Stimulated activated CD4-positive, alpha-beta T cell treated with anti-CD3 and anti-CD28 coated beads, Interleukin-1b, Interleukin-23, amount 100 ng/mL, for 4 hours (primary cell): ENCODE measurements at places on chromosomes 16 and 17.

DNA sequence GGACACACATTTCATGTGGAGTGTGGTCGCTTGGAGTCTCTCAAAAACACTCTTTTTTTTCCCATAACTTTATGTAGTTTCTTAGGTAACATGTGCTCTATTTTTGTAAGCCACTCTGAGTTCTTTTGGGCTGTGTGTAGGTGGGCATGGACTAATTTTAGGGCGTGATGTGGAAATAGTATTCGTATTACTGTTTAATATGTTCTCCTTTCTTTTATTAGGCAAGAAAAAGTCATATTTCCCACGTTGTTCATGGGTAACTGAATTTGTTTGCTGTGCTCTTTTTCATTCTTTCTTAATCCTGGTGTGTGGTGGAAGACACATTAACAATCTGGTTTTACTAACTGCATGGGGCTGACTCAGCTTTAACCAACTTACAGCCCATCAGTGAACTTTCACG, 27.4 kb downstream of the NDEL1 start:
- no peak for DNase-seq

GRCh38 chr17:45759761-45760160, 24.4 kb upstream of the CRHR1 start:
- DNase-seq: no peak

GRCh38 chr17:76868669-76869495, 678 bp downstream of the MGAT5B start:
- no peak for DNase-seq

DNA sequence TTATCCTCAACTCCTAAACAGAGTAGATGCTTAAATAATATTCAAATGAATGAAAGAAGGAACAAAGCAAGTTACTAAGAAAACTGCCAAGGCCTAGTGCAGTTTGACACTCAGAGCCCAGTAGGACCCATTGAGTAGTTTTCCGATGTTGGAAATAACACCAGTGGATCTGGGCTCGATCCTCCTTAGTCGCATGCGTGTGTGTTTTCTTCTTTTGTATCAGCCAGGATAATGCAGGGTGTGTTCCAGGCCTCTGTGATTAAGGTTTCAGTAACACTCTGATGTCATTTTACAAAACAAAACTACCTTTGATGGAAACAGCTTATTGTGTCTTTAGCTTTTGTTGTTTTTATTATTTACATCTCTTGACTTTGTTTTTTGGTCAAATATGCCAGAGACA, 24.5 kb downstream of the KSR1 start:
- no peak for DNase-seq

DNA sequence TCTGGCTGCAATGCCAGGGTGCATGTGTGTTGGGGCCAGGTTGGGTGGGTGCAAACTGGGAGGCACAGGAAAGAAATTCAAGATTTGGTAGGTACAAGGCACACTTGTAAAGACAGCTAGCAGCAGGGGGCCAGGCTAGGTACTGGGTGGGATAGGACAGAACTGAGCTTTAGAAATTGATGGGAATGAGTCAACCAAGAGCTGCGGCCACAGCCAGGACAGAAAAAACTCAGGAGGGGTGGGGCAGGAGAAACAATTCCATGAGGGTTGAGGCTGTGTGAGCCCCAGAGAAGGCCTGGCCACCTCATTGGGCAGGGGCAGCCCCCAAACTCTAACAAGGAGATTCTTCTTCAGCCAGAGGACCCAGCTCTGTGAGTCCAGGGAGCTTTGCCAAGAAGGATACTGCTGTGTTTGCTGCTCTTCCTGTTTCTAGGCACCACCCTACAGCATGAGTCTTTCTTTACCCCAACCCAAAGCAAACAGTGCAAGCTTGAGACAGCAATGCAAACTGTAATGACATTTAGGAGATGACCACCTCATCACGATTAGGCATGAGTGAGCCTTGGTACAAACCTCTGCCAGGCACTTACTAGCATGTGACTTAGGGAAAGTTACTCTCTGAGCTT, 21.3 kb upstream of the CCDC182 start:
- DNase-seq: no peak

DNA sequence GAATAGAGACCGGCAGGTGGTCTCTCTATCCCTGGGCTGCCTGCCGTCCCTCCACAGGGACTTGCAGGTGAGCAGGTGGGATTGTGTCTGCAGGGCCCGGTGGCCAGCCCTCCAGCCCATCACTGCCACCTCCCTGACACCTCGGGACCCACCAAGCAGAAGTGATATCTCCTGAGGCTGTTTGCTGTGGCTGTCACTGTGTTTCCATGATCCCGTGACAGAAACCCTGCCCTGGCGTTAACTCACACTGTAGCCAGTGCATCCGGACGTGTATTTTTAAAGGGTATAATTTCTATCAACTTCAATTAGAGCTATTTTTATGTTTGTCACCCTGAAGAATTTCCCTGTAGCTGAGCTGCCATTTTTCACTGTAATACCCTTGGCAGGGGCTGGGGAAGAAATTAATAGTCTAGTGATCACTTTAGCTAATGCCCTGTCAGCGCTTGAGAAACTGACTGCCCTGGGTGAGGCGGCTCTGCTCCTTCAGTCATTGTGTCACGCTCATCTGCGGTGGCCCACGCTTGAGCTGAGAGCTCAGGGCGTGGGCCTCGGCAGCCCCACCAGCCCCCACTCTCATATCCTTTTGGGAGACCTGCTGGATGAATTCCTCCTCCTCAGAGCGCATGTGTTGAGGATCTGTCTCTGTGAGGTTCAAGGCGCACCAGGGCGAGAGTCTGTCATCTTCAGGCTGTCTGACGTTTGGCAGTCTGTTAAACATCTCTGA, 229.9 kb upstream of the CIBAR2 start:
- no peak for DNase-seq

DNA sequence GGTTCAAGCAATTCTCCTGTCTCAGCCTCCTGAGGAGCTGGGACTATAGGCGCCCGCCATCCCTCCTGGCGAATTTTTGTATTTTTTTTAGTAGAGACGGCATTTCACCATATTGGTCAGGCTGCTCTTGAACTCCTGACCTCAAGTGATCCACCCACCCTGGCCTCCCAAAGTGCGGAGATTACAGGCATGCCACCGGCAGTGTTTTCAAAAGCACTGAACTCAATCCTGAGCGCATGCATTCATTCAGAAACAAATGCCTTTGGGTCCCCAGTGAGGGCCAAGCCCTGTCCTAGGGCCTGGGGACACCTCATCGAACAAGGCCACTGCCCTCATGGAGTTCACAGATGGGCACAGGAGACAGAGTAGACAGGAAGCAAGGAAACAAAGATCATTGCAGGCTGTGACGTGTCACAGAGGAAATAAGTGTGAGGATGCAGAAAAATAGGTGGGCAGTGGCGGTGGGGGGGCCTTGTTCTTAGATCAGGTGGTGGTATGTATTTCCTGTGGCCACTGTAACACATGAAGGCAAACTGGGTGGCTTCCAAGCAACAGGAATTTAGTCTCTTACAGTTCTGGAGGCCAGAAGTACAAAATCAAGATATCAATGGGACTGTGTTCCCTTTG, 12.5 kb downstream of the TMEM114 start:
- DNase-seq: no peak

DNA sequence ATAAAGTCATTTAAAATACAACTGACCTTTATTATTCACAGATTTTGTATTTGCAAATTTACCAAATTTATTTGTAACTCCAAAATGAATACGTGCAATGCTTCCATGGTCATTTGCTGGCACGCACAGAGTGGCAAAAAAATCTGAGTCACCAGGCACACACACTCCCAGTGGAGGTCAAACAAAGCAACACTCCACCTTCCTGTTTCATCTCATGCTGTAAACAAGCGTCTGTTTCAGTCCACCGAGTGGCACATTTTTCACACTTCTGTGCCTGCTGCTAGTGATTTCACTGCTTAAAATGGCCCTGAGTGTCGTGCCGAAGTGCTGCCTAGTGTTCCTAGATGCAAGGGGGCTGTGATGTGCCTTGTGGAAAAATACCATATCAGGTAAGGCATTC, 17.8 kb upstream of the ITGAE start:
- no peak for DNase-seq

DNA sequence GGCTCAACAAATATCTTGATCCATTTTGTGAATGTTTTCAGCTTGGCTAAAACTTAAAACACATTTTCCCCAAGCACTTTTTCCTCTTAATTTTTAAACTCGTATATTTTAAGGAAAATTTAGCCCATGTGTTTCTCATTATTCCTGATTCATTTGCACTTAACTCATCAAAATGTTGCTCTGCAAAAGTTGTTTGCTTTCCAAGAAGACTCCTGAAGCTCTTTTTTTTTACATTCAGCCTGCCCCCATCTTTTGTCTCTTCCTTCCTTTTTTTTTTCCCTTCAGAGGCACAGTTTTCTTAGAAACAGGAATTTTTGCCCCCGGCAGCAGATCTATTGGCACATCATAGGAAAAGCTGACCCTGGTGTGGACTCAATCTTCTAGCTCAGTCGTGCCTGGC, 155.0 kb upstream of the SALL1 start:
- no peak for DNase-seq

DNA sequence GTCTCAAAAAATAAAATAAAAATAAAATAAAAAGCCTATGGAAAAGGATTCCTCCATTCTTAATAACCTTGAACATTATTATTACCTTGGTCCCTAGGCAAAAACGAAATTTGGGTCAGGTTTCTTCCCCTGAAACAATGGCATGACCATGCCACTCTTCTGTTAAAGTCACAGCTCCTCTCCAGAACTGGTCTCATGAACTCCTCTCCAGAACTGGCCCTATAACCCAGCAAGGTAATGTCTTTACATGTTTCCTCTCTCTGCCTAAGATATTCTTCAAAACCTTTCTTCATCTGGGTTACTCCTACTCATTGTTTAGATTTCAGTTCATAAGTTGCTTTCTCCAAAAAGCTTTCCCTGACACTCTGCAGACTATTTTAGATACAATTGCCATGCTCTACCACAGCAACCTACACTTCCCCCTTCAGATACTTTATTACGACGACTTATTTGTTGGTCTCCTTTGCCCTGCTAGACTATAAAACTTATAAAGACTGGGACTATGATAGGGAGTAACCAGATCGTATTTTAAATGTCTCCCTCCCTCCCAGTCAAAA, 13.5 kb downstream of the TRIM37 start:
- DNase-seq: no peak

DNA sequence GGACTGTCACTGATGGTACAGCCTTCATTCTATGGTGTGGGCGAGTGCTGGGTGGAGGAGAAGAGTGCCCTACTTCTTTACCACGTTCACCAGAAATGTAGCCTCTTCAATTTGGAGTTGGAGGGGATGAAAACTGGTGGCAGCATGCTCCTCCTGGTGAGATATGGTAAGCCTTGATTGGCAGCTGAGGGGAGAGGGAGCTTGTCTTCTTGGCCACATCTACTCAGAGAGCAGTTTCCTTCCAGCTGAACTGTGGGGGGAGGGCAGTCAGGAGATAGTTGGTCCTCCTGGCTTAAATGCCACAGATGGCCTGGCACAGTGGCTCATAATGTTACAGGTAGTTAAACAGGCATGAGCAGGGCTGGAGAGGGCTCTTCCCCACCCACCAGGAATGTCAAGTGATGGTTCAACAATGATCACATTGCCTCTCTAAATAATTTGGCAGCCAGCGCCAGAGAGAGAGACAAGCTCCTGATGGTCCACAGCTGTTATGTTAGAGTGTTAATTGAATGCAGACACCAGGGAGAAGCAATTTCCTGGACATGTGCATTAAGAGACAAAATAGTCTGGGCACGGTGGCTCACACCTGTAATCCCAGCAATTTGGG, 9.0 kb upstream of the MAPK3 start:
- DNase-seq: no peak

DNA sequence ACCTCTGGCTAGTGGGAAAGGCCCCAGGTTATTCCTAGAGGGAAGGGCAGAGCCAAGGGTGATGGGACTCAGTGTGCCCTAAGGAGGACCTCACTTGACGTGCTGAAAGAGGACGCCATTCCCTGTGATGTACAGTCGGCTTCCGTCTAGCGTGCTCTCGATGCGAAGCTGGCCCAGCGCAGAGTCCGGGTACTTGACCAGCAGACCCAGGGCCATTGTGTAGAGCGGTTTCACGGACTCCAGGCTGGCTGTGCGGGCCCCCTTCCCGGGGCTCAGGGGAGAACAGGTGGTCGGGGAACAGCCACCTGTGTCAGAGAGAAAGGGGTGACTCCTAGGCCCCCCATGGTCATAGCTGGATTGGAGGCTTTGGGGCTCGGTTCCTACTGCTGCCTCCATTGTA, 19.9 kb downstream of the PLEKHG4 start:
- DNase-seq: no peak

- DNase-seq: no peak
These were observed 63.6 kb downstream of the SMG6 start for GRCh38 chr17:2239882-2240430.

DNA sequence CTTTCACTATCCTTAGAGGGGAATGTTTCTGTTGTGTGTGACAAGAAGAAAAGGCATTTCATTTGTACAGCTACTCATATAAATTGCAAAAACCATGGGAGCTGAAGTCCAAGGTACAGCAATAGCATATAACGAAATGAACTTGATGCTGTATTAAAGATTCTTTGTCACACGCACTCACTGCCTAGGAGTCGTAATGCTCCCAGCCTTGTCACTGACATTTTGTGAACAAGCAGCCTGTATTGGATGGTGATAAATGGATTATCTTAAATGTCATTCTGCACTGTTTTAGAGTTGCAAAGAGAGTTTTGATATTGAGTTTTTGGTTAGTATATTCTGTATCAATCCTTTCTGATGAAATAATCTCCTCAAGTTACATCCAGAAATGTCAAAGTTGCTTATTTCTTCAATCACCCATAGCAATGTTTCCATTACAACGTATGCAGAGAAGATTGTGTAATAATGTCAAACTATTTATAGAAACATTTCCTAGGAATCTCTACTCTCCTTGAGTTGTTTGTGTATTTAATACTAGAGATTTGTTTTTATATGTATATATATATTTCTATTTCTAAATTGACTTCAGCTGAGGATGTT, 270.6 kb downstream of the FTO start:
- DNase-seq: no peak

DNA sequence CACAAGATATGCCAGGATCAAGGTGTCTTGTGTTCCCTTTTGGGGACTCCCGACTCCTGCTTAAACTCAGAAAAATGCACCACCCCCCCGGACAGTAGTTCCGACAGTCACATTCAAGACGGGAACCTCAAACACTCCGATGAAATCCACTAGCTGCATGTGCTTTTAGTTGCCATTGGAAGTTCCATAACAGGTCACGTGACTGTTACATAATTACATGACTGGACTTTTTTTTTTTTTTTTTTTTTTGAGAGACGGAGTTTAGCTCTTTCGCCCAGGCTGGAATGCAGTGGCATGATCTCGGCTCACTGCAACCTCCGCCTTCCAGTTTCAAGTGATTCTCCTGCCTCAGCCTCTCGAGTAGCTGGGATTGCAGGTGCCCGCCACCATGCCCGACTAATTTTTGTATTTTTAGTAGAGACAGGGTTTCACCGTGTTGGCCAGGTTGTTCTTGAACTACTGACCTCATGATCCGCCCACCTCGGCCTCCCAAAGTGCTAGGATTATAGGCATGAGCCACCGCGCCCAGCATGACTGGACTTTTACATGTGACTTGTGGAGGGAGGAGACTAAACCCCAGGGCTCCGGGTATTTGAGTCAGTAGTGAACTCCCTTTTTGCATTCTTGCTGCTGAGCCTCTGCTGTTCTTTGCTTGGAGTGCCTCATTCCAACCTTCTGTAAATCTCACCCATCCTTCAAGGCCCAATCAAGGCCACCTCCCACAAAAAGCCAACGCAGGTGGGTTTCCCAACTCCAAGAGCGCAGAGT, 1.6 kb downstream of the SIRT7 start:
- DNase-seq: no peak

- DNase-seq: no peak
These were observed 8.1 kb downstream of the SMIM5 start for GRCh38 chr17:75641343-75641742.
